Uterus (tissue), 4 donors: ENCODE measurements at places on chromosomes 7 and 10. TPM values are rescaled to one million over a fixed set of nuclear protein-coding genes. Genes with fewer than 3 reads are reported as not detected.

DNA sequence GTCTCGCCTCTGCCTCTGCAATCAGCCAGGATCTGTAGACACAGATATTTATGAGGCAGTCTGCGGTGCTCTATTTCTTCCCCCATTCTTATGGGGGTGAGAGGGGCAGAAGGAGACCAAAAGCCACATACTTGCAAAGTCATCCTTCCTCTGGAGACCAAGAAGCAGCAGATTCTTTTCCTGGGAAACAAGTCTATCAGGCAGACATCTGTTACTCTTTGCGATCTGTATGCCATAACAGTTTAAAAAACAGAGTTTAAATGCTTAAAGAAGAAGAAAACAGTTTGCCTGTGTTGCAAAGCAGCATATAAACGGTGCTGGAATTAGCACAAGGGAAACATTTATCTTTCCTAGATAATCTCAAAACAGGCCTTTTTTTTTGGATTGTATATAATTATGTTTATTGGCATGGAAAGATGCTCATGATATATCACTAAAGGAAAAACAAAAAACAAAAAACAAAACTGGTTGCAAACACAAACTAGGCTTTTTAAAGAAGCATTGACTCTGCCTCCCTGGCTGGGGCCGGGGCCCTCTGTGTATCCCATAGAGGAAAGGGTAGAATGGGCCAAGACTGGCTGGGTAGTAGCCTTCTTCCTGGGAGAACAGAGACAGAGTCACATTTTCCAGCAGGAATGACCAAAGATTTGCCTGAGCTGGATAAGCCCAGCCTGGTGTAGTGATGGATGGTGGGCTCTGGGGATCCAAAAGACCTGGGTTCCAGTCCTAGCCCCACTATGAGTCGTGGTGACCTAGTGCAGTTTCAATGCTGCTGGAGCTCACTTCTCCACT, 50.4 kb downstream of the RGS10 start:
- H3K27ac ChIP-seq: no peak overlapping the region
- no peaks in the 10 kb centered on the region for H3K27me3 ChIP-seq
- no peak overlapping the region for H3K4me3 ChIP-seq
- DNase-seq: no peak
- no peaks in the 10 kb centered on the region for H3K36me3 ChIP-seq

ABCB1 gene
- total RNA-seq: 68.1 TPM

C10orf88 gene
- 4.4 TPM for total RNA-seq

MSANTD7 gene
- total RNA-seq: 3.2 TPM
